ENCODE measurements at places on chromosomes 6 and 20.
A peak's percentile ranks its signal among the peaks of the same experiment; 100 is the strongest.

GRCh38 chr6:43737272-43738081 is 32.5 kb upstream of the VEGFA start:
- DNase-seq = no peak

DNA sequence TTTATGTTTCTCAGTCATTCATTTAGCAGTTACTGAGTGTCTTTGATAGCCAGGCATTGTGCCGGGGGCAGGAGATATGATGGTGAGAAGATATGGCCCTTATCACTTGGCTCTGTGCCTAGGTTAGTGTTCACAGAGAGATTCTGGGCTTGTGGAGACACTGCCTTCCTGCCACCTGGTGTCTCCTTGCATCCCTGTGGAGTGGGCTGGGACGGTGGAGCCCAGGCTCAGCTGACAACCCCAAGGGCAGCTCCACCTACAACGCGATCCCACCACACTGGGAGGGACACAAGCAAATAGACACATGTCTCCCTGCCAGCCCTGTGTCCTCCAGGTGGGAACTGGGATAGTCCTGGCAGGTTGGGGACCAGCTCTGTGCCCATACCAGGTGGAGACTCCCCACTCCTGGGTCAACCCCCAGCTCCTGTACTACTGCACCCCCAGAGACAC is 30.3 kb upstream of the VEGFA start:
- peak; percentile 57 for DNase-seq

GRCh38 chr20:63309261-63310071 is 16.5 kb downstream of the COL20A1 start:
- DNase-seq = peak; percentile 63

DNA sequence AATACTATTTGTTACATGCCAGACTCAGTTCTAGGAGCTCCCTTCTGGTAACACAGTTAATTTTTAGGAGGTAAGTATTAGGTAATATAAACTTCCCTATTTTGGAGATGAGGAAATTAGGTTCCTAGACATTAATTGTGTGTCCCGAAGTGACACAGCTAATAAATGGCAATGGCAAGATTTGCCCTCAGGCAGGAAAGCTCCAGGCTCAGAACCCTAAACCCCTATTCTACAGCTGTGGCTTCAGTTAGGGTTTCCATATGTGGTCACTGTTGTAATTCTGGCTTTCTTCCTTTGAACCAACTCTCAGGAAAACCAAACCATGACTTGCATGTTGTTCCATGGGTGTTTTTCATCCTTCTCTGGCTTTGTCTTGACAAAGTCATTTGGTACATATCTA is 188.2 kb downstream of the PLCB1 start:
- DNase-seq = no peak

GRCh38 chr6:109762166-109762565 is 71.1 kb downstream of the FIG4 start:
- DNase-seq = no peak

DNA sequence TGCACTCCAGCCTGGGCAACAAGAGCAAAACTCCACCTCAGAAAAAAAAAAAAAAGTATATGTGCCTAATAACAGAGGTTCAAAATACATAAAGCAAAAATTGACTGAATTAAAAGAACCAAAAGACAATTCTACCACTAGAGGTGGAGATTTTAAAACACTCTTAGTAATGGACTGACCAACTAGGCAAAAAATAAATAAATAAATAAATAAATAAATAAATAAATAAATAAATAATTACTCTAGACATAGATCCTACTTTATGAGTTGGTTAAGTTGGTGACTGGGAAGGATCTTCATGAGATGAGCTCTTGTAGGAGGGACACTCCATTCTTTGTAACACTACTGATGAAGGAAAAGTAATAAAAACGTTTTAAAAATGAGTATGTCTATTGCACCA is 113.9 kb downstream of the SGK1 start:
- no peak for DNase-seq

GRCh38 chr6:137731960-137732616 is 135.0 kb upstream of the TNFAIP3 start:
- DNase-seq = no peak
